ENCODE measurements at places on chromosomes 4 and X. TPM values are rescaled to one million over a fixed set of nuclear protein-coding genes. Genes with fewer than 3 reads are reported as not detected.

Gene FGD1
- 39.9 TPM for total RNA-seq

Gene REELD1
- 0.13 TPM for total RNA-seq

Gene IL2
- total RNA-seq, result not detected

DNA sequence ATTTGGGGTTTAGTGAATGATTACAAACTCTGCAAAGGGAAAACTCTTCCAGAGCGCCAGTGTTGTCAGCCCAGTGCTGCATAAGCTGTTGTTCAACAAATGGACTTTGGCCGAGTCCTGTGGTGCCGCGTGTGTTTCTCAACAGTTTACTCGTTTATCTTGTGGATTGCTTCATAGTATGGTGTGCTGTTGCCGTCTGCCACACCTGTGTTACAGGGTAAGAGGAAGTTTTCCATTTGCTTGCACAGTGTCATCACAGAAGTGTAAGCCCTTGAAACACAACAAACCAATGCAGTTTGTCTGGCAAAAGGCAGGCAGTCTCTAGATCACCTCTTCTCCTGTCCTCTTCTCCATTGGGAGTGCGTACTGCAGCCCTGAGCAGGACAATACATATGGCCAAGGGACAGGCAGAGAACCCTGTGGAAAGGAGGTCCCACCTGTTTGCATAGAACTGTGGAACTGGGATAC lies 66.3 kb downstream of the DCUN1D4 start:
- no peak for DNase-seq

- no peak for DNase-seq
These were observed 317.5 kb downstream of the RAPGEF2 start for GRCh38 chr4:159420162-159421057.

DNA sequence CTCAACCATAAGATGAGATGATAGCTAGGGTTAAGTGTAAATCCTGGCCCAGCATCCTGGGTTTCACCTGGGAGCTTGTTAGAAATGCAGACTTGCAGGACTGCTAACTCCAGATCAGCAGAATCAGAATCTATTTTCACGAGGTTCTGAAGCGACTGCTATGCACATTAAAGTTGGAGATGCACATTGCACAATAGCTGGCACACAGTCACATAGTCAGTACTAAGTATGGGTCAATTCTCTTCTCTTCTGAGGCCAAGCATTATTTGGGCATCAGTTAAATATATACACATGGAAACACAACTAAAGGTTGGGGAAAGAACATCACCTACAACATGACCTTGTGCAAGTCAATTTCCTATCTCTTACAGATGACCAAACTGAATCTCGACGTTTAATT lies 155.1 kb upstream of the FGF13 start:
- DNase-seq, result no peak

DNA sequence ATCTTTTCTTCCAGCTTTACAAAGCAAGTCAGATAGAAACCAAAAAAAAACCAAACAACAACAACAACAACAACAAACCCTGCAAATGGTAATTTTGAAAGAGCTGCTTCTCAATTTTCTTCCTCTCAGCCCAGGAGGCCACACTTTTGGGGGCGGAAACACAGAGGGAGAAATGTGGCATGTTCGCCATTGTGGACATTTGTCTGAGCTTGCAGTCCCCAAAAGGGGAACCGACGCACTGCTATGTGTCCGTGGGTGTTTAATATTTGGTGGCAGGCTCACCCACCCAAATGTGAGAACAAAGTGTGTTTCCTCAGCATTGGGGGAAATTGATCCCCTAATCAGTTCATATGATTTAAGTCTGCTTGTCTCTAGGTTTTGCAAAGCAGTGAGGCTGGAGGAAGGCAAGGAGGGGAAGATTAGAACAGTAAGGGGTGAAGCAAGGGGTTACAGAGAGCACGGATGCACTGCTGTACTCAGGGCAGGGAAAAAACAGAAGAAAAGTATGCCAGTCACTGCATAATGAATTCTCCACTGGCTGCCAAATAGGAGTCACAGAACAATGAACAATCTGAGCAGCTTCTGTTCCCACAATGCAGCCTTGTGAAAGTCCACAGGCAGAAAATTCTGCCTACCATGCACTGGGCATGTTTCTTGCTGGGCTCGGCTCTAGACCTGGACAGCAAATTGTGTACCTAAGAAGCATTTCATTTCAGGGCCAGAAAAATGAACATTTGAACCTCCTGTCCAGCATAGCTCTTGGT lies 74.7 kb upstream of the GPM6B start:
- DNase-seq, result no peak

DNA sequence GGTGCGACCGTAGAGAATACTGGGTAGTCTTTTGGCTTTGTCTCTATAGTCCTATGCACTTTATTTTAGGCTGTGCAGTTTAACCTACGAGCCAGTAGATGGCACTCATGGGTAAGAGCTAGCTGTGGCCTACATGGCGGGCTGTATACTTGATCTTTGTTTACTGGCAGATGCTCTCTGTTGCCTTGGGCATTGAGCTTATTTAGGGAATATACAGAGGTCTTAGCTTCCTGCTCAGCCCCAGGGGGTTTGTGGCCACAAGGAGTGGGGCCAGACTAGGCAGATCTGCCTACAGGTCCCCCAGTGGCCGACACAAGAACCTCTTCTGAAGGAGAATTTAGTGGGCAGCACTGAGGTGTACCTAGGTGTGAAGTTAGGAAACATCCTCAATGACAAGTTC lies 227.6 kb upstream of the HDX start:
- no peak for DNase-seq

GRCh38 chr4:8380511-8381415 lies 59.8 kb downstream of the ACOX3 start:
- DNase-seq, result no peak

DNA sequence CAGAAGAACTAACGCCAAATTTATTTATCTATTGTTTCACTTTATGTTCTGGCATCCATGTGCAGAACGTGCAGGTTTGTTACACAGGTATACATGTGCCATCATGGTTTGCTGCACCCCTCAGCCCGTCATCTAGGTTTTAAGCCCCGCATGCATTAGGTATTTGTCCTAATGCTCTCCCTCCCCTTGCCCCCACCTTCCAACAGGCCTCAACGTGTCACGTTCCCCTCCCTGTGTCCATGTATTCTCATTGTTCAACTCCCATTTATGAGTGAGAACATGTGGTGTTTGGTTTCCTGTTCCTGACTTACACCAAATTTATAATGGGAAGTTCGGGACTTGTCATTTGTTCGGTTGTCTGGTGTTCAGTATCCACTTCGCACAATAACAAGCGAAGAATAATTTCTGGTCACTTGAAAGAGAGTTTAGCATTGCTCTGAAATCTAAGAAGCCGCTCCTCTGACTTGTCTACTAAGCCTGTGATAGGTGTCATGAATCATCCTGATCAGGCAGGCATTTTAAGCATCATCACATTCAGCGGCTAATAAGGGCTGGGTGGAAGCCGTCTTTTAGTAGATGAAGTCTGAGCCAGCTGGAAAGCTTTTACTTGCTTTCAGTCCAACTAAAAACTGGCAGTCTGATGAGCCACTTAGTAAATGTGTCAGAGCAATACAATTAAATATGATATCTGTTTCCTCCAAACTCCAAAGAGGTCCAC lies 1065.7 kb upstream of the PABPC4L start:
- no peak for DNase-seq

GRCh38 chr4:96753216-96753615 lies 913.3 kb downstream of the PDHA2 start:
- no peak for DNase-seq

DNA sequence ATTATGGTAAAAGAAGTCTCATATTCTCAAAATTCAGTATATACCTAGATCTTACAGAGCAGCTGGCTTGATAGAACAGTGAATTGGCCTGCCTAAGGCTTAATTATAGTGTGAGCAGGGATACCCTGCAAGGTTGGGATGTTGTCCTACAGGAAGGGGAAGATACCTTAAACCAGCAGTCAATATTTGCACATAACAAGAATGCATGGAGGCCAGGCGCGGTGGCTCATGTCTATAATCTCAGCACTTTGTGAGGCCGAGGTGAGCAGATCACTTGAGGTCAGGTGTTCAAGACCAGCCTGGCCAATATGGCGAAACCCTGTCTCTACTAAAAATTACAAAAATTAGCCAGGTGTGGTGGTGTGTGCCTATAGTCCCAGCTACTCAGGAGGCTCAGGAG lies 58.7 kb upstream of the ABCG2 start:
- no peak for DNase-seq

GRCh38 chr4:28279249-28279648 lies 1418.6 kb downstream of the STIM2 start:
- no peak for DNase-seq

- DNase-seq, result no peak
These were observed 346.4 kb downstream of the PTTG2 start for GRCh38 chr4:38306482-38307071.

DNA sequence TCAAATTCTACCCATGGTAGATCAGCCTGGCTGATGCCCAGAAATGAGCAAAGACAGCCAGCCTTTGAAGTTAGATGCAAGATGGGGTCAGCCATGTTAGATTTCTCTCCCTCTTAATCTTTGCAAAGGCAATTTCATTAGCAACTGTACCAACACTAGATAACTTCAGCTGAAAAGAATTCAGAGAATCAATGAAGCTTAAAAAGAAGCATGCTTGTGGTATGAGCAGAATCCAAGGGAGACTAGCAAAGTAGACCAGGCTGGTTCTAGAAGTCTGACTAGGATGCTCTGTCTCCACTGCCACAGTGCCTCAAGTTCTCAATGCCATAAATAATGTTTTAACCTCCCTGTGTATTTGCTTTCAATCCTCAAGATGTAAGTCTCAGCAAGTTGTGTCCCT lies 247.3 kb downstream of the SLC7A11 start:
- no peak for DNase-seq

DNA sequence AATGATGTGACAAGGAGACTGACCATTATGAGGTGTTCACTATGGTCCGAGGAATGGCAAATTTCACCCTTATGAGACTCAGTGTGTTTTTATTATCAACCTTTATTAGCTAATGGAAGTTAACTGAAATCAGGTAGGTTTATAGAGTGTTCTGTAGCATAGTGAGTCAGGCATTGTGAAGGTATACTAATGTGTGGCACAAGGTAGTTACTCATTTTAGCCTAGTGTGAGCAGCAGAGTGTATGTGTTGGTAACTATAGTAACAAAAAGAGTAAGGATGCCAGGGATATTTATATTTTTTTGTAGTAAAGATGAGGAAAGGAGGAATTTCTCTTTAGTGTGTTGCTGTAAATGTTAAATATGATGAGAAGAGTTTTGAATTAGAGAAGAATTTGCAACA lies 12.0 kb downstream of the PDLIM5 start:
- no peak for DNase-seq
